T follicular helper cell (primary cell): ENCODE measurements at places on chromosomes 7 and 10.

GRCh38 chr7:117088623-117089194, 135.4 kb downstream of the ST7 start:
- no peak for DNase-seq

GRCh38 chr7:70693686-70694433, 438.1 kb upstream of the GALNT17 start:
- peak; percentile 21 for DNase-seq

DNA sequence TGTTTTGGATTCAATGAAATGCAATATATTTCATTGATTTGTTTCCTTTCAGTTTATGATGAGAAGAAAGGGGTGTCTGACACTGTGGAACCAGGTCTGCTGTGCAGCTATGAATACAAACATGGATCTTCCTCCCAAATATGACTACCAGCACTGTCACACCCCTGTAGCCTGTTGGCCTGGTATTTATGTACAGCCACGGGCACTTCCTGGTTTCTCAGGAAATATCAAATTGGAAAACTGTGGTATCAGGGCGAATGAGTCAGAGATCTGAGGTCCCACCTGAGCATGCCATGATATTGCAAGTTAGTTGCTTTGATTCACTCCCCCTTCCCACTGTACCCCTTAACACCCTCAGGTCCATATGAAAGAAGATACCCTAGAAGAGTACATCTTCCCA, 87.8 kb downstream of the DNMBP start:
- no peak for DNase-seq

GRCh38 chr7:81845744-81846241, 75.9 kb upstream of the HGF start:
- no peak for DNase-seq

DNA sequence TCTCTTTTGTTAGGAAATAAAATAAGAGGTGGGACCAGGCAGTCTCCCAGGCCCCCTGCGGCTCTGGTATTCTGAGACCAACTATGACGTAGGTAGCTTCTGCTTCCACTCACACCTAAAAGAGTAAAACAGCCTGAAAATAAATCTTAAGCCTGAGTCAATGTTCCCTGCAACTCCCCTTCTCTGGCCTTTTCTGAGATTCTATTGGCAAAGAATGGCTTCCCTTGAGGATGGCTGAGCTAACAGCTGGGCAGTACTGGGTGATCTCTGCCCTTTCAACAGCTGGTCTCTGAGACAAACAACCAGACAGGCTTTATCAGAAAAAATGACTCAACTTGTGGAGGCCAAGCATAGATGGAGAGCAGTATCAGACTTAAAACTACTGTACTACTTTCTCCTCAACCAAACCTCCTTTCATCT, 58.7 kb downstream of the CREB3L2 start:
- no peak for DNase-seq

DNA sequence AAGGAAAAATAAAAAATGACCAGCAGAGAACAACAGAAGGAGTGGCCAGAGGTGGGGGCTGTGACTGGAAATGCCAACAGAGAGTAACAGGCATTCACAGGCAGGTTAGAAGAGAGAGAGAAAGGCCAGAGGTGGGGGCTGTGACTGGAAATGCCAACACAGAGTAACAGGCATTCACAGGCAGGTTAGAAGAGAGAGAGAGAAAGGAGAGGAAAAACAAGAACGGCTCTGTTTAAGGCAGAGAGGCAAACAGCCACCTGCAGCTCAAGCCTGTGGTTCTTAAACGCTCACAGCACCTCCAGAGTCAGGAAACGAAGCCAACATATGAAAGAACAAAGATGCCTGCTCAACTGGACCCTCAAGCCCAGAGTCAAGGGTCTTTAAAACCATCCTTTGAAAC, 39.5 kb upstream of the DGKI start:
- DNase-seq, result no peak

DNA sequence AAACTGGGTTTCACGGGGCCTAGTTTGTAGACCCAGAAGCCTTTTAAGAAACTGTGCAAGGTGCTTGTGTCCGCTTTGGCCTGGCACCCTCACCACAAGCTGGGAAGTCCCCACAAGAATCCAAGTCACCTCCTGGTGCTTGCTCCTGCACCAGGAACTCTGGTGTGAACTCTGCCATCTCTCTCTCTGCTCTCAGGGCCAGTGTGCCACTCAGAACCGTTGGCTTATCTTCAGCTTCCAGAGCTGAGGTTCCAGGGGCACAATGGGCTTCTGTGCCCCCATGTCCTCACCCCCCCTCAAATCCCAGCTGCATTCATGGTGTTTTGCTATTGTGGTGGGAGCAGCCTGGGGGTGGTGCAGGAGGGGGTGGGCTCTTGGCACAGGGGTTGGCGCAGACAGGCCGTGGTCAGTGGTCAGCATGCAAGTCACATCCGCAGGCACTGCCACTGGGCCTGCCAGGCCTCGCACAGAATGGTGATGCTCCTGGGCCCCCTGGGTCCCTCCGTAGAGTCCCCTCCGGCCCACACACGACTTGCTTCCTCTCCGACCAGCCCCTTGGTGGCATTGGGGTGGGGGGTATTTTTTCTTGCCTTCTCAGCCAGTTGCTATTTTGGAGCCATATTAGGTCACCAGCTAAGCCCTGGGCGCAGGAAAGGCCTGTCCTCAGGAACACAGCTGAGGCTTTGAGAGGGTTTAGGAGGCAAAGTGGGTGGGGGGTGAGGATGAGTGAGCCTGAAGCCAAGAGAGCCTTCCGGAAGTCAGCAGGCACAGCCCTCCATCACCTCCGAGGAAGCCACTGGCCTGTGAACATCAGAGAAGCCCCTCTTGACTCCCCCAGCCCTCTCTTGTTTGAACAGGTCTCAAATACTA, 3.0 kb downstream of the ZCCHC24 start:
- no peak for DNase-seq

GRCh38 chr7:46080595-46081159, 159.6 kb upstream of the IGFBP3 start:
- DNase-seq, result no peak

DNA sequence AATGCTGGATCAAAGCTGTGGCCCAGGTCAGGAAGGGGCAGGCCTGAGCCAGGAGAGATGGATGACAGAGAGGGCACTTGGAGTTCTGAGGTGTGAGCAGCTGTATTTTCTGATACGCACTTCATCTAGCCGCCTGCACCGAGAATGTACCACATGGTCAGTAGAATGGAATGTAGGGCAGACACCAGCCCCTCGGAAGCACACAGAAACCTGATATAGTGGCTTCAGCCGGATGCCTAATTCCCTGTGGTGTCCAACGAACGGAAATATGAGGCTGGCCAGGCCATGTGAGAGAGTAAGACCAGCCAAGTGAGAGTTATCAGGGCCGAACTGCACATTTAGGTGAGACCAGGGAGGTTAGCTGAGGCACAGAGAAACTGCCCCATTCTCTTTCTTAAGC, 46.7 kb upstream of the PLCE1 start:
- no peak for DNase-seq

- DNase-seq, result no peak
These were observed 41.3 kb upstream of the CAMK1D start for GRCh38 chr10:12308057-12308456.

DNA sequence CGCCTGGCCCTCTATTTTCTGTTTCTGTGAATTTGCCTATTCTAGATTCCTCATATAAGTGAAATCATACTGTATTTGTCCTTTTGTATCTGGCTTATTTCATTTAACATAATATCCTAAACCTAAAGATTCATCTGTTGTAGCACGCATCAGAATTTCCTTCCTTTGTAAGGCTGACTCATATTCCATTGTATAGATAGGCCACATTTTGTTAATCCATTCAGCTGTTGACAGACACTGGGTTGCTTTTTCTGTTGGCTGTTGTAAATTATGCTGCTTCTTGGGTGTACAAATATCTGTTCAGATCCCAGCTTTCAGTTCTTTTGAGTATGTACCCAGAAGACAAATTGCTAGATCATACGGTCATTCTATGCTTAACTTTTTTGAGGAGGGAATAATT, 28.8 kb upstream of the CUL1 start:
- no peak for DNase-seq

GRCh38 chr7:69622014-69622835, 23.9 kb downstream of the AUTS2 start:
- no peak for DNase-seq

DNA sequence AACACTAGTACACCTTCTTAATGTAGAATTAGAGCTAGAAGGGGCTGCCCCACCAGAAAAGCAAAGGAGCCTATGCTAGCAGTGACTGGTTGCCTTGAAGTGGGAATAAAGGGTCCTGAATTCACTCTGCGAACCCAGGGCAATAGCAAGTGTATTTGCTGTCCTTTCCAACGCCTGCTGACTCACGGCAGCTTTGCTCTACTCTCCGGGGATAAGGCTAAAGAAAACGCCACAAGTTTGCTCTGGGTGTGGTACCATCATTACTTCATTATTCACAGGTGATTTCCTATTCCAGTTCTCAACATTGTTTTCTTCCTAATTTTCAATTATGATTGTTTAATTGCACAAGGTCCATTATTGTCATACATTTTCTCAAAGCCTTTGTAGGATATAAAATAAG, 220.5 kb upstream of the AOAH start:
- DNase-seq, result no peak

GRCh38 chr7:104328970-104329825, 795 bp downstream of the LHFPL3 start:
- no peak for DNase-seq

DNA sequence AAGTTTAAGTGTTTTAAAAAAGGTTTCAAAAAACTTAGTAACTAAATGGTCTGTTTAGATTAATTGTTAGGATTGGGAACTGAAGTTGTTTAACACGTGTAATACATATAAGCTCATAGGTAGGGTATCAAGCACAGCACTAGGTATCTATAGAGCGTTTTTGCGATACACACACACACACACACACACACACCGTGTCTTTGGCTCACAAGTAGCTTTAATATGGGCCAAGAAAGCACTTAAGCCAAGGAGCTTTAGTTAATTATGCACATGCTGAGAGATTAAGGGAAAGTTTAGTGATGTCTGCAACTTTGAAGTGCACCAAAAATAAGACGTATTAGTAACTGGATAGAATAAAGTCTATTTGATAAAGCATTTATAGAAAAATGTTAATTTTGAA, 93.8 kb upstream of the CNTNAP2 start:
- no peak for DNase-seq

- no peak for DNase-seq
These were observed 154.2 kb downstream of the VWC2 start for GRCh38 chr7:49927631-49928030.

DNA sequence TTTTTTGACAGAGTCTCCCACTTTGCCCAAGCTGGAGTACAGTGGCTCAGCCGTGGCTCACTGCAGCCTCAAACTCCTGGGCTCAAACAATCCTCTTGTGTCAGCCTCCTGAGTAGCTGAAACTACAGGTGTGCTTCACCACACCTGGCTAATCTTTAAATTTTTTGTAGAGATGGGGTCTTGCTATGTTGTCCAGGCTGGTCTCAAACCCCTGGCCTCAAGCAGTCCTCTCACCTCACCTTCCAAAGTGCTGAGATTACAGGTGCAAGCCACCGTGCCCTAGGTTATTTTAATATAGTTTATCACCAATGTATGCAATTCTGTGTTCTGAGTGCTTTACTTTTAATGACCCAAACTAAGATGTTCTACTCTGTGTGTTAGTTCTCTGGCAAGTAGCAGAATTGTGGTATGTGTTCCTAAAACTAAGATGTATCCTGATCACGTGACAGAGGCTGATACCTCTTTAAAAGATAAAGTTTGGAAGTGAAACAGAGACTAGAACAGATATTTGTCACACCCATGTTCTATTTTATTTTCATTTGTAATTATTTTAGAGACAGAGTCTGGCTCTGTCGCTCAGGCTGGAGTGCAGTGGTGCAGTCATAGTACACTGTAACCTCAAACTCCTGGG, 22.1 kb upstream of the PFKFB3 start:
- no peak for DNase-seq

DNA sequence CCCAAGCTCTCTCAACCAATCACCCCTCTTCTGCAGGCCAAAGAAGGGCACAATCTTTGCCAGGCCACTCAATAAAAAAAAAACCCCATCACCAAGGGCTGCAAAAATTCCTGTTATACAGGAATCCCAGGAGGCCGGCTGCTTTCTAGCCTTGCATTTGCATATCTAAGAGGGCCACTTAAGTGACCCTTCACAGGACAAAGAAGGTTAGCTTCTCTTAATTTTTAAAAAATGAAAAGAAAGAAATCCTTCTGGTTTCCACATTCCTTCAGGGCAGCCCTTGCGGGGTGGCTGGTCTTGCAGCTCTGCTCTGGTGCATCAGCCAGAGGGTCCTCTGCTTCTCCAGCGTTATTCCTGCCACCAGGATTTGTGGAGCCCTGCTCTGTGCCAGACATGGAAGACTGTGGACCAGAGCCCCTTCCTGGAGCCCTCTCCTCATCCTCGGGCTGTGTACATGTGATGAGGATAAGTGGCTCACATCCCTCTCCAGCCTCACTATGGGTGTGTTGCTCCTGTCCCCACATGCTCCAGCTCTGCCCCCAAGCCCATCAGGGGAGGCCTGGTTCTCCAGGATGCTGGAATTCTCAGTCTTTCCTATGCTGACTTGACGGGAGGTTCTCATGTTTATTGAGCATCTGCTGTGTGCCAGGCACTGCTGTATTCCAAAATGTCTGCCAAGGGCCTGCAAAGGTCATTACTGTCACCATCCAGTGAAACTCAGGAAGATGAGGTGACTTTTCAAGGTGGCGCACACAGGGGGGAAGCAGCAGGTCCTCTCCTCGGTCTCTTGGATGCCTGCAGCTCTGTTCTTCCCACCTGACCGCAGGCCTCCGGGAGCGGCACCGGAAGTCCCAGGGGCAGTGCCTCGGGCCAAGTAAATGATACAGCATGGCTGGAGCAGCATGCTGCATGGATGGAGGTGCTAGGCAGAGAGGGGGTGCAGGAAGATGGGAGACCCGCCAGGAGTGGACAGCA, 67.7 kb downstream of the ARHGAP22 start:
- no peak for DNase-seq

DNA sequence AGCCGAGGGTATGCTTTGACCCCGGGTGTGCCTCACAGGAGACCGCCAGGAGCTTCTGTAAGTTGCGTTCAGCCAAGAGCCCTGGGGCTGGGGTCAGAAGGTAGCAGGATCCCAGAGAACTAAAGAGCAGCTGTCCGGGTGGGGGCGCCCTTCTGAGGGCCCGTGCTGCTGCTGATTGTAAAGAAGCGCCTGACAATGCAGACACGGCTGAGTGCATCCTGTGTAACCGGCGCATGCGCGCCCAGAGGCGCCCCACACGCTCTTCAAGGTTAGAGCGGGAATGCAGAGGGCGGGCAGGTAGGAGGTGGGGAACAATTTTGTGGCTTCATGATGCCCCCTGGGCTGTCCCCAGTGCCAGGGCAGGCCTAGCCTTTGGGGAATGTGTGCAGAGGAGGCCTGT, 210.2 kb upstream of the CTBP2 start:
- no peak for DNase-seq

DNA sequence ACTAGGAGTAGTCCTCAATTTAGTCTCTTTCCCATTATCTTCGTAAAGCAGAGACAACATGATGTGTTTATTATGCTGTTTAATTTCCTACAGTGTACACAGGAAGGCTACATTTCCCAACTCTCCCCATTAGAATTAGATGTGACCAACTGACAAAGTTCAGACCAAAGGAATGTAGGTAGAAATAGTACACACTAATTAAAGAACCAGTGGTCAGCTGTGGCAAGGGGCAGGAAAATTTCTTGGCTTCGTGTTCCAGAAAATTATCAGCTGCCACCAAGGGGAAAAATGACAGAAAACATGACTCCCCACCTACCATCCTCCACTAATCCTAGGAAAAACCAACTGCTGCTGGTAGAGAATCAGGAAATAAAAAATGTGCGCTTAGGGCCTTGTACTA, 125.6 kb downstream of the PPP1R3A start:
- no peak for DNase-seq
